ENCODE measurements at places on chromosomes 7 and 10. TPM values are rescaled to one million over a fixed set of nuclear protein-coding genes. Genes with fewer than 3 reads are reported as not detected.

NUTM2A gene
- total RNA-seq, result 0.04 TPM

C10orf71 gene
- total RNA-seq, result not detected

ATOH7 gene
- 0.08 TPM for total RNA-seq

CACNA2D1 gene
- total RNA-seq, result 7.1 TPM

CTAGE8 gene
- total RNA-seq, result not detected

PCLO gene
- 1.5 TPM for total RNA-seq

SOSTDC1 gene
- not detected for total RNA-seq

FBXL13 gene
- total RNA-seq, result 0.21 TPM

CYP2C19 gene
- total RNA-seq, result not detected

PLXDC2 gene
- 0.03 TPM for total RNA-seq

Data from A549 treated with AZD2906 at 1 μM for 4 hours (cell line).